RPMI7951 (cell line): ENCODE measurements at places on chromosomes 7 and 10.

GRCh38 chr10:114686013-114686412 lies 27.9 kb upstream of the ABLIM1 start:
- DNase-seq, result no peak

GRCh38 chr7:91752102-91752501 lies 128.4 kb downstream of the MTERF1 start:
- DNase-seq, result no peak

GRCh38 chr10:6648894-6649720 lies 69.0 kb upstream of the PRKCQ start:
- DNase-seq, result no peak

DNA sequence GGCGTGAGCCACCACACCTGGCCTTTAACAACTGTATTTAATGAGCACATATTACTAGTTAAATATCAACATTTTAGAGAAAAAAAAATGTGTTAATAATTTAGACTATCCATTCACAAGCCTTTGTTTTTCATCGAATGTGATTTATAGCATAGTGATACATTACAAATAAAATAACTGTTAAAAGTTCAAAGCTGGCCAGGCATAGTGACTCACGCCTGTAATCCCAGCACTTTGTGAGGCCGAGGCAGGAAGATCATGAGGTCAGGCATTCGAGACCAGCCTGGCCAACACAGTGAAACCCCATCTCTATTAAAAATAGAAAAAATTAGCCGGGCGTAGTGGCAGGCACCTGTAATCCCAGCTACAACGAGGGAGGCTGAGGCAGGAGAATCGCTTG lies 72.7 kb downstream of the HACD1 start:
- DNase-seq, result no peak

DNA sequence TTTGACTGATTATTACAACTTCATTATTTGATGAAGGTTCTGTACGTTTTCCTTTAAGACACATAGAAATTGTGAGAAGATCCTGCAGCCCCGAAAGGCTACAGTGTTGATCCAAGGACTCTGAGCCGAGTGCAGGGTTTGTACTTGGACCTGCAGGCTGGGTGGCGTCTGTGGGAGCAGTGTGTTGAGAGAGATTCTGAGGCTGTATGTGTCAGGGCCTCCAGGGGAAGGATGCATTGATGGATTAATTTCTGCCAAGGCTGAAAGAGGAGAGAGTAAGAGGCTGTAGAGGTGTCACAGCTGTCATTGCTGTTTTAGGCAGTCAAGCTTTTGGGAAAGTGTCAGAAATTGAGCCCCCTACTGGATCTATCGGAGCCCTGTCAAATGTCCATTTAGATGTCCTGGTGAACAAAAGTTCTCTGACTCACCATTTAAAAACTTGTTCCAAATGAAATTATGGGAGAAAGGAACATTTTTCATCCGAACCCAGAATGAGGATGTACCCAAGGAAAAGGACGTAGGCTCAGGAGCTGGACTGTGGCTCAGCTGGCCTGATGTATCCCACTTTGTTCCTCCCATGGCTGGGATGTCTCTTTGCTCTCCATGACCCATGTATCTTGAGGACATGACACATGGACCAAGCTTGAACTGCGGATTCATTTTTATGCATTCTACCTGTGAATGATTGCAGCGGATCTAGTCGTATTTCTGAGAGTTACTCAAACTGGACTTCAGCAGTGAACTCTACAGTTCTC lies 102.2 kb downstream of the TCF7L2 start:
- DNase-seq, result no peak

GRCh38 chr10:63628526-63629362 lies 107.5 kb downstream of the REEP3 start:
- peak; percentile 75 for DNase-seq

DNA sequence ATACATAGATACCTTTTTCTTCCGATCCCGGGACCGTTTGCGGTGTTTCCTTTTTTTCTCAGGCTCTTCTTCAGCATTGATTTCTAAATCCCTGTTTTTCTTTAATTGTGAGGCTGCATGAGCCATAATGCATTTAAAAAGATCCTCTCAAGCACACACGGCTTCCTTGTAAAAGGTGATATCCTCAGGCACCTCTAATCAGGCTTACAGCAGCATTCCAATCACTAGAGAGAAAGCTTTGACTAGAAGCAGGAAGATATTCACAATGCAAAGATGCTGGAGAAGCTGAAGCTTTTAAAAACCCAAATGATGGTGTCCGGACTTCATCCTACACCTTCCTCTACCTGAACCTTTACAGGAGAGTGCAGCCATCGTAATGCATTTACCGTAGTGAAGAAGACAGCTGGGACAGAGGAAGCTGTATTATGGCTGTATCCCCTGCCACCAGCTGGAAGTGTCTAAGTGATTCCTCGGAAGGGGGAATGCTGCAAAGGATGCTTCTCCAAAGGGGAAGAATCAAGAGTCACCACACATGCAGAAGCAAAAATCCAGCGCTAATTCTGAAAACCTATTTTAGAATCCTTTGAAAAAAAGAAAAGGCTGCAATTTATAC lies at the start of gene ANK3:
Gene ANK3 (minus strand): TSS at position 463 of the 613 bp plus-strand sequence. CDS start 337 bp downstream, at position 126.
- DNase-seq, result no peak

GRCh38 chr10:126421756-126422256 lies 33.5 kb upstream of the ADAM12 start:
- peak; percentile 98 for DNase-seq

- peak; percentile 5 for DNase-seq
Observed at GRCh38 chr10:61592581-61592980, 70.1 kb upstream of the CABCOCO1 start.
